IMR-90 (cell line): ENCODE measurements at places on chromosomes 4 and X.
A peak's percentile ranks its signal among the peaks of the same experiment; 100 is the strongest.

DNA sequence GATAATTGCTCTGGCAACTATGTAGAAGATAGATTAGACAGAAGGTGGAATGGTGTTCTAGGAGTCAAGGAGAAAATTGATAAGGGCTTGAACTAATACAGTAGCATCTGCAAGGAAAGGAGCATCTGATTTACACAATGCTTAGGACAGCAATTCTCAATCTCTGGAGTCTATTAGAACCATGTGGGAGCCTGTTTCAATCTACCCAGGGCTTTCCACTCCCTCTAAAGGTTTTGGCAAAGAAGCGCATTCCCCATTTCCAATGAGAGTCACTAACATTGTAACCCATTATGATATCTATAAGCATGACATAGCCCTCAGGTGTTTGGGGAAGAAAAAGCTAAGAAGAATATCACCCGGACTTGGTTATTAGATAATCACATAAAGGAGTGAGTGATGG is 168.2 kb downstream of the COL25A1 start:
- no peak for DNase-seq

DNA sequence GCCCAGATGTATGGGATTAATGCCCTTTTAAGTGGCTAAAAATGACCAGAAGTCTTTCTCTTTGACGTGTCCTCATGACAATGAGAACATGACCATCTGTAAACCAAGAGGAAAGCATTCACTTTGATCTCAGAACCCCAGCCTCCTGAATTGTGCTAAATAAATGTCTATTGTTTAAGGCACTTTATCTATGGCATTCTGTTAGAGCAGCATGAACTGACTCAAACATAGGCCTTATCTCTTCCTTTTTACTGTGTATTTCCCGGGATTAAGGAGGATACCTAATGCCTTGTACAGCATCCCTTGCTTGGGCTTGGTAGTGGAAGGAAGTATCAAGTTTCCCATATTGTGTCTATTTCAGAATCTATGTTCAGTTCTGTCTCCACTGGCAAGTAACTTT is 47.2 kb upstream of the HS3ST1 start:
- DNase-seq, result no peak

GRCh38 chr4:80694171-80694570 is 336.3 kb upstream of the BMP3 start:
- DNase-seq, result no peak

GRCh38 chr4:61853041-61853440 is 652.9 kb downstream of the ADGRL3 start:
- DNase-seq, result no peak

GRCh38 chr4:35644591-35644990 is 599.7 kb downstream of the ARAP2 start:
- DNase-seq, result no peak

DNA sequence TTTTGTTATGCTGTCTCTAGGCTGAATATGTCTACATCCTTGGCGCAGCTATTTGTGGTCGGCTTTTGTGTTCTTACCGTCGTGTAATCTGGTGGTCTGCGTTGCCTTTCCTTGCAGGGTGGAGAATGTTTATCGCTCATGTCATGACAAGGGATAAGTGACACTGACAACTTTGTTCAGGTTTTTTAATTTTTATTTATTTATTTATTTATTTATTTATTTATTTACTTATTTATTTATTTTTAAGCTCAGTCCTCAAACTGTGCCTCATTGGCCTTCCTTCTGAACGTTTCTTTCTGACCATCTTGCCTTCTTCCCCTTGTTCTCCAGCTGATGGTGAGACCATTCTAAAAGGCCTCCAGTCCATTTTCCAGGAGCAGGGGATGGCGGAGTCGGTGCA is 26.4 kb downstream of the SMS start:
- no peak for DNase-seq

DNA sequence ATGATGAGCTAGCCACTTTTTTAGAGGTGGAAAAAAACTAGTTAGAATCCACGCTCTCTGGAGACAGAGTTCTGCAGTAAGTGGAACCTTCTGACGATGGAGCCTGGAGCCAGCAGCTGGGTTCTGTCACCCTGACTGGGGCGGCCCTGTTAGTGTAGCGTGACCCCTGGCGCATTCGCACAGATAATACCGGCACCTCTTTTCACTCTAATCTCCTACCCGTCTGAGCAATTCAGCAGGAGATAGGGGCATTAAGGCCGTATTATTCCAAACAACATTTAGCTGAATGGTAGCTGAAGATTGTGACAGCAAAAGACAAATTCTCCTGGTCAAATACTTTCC is 292.6 kb downstream of the FBXO8 start:
- DNase-seq, result no peak

GRCh38 chr4:82216219-82216618 is 157.6 kb downstream of the HNRNPD start:
- DNase-seq, result no peak

- peak; percentile 97 for DNase-seq
These were observed 70.1 kb downstream of the USP46 start for GRCh38 chr4:52588771-52589591.

- DNase-seq, result no peak
These were observed 67.5 kb upstream of the MND1 start for GRCh38 chr4:153276971-153277370.

- no peak for DNase-seq
These were observed 163.7 kb downstream of the CORIN start for GRCh38 chr4:47674144-47674543.

DNA sequence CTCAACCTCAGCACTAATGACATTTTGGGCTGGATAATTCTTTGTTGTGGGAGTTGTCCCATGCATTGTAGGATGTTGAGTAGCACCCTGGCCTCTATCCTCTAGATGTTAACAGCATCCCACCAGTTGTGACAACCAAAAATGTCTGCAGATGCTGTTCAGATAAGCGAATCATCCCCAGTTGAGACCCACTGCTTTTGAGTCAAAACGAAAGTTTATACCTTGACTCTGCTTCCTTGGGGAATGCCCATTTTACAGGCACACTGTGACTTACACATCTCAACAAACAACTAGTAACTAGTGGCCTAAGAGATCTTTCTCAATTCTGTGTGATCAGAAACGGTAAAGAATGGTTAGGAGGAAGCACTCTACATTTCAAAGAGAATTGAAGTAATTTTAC is 37.0 kb downstream of the SEPSECS start:
- DNase-seq, result no peak

- no peak for DNase-seq
These were observed 160.2 kb upstream of the CPEB2 start for GRCh38 chr4:14841801-14842768.

GRCh38 chrX:134600714-134601113 is 57.6 kb downstream of the PLAC1 start:
- peak; percentile 72 for DNase-seq

DNA sequence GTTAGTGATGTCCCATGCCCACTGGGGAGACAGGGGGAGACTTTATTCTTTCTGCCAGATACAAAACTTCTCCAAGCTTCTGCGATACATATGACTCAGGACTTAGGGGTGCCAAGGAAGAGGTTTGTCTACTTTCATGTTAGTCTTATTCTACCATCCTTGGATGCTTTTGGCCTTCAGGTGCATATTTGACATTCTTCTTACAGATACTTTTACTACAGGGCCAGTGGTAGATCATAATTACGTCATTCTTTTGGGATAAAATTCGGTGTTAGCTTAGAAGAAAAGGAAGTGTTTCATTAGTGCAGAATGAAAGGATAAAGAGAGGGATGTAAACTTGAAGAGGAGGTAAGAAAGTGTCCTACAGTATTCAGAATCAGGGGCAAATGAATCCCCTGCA is 245.2 kb downstream of the THOC2 start:
- DNase-seq, result no peak

- no peak for DNase-seq
These were observed 1.0 kb downstream of the GPR50 start for GRCh38 chrX:151177141-151178027.

- DNase-seq, result peak; percentile 76
These were observed 300.4 kb downstream of the LDB2 start for GRCh38 chr4:16597845-16598596.

DNA sequence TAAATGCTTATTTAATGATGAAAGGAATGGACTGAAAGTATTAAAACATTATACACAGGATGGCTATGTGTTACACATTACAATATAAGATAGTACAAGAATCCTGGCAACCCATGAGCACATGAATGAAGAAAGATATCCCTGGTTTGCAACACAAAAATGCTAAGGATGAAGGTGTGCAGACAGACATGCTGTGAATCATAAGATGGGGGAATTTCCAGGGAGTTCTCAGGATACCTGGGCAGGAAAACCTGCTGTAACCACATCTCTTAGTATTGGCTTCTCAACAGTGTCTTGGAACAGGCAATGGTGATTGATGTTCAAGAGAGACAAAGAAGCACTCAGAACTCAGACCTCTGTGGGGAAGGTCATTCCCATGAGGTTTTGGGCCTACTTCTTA is 23.9 kb upstream of the ANOS1 start:
- no peak for DNase-seq

DNA sequence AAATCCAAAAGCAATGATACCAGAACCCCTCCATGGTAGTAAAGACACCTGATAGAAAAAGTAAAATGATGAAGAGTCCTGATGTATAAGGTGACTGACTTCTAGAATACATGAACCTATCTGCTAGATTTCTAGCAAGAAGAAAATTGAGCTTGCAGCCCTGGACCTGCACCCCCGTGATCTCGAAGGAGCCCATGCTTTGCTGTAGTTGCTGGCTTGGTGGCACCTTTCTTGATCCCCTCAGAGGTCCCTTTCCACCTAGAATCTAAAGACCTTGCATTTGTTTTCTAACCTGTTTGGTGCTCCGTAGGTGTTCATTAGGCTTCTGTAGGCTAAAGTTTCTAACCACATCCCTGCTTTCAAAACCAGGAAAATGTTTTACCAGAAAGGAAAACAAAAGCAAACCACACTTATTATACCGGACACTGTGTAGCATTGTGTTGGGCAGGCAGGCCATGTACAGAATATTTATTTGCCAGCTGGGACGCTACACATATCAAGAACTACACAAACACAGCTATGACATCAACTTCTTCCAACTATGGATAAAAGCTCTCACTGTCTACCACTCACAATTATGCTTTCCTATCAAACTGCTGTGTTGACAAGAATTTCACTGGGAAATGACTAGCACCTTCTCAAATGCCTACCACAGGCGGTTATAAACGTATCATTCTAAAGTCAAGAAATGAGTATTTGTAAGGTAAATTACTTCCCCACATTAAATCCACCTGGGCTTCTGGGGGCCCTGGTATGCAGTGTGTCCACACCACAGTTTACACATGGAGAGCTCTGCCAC is 316.2 kb downstream of the UNC5C start:
- no peak for DNase-seq

DNA sequence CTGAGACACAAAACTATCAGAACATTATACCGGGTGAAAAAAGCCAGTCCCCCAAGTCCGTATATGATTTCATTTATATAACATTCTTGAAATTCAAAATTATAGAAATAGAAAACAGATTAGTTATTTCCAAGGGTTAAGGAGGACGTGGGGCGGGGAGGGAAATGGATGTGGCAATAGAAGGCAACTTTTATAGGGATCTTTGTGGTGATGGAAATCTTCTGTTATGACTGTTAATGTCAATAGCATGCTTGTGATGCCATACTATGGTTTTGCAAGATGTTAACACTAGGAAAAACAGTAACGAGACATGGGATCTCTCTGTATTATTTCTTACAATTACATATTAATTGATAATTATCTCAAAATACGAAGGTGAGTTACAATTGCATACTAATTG is 96.4 kb downstream of the LNX1 start:
- DNase-seq, result no peak

GRCh38 chr4:174157106-174157607 is 126.3 kb downstream of the FBXO8 start:
- no peak for DNase-seq

- DNase-seq, result no peak
These were observed 77.7 kb downstream of the TSPAN7 start for GRCh38 chrX:38638952-38639529.
